ENCODE measurements at places on chromosomes 4 and X. TPM values are rescaled to one million over a fixed set of nuclear protein-coding genes. Genes with fewer than 3 reads are reported as not detected.

The NHSL2 gene
- total RNA-seq, result 0.32 TPM

The HPGD gene
- total RNA-seq, result 50.0 TPM

The BEX1 gene
- not detected for total RNA-seq

The ARAP2 gene
- 0.57 TPM for total RNA-seq

The DOCK11 gene
- total RNA-seq, result 6.6 TPM

The GC gene
- total RNA-seq, result not detected

The MMAA gene
- total RNA-seq, result 1.6 TPM

The TECRL gene
- total RNA-seq, result not detected

The COL4A6 gene
- 15.5 TPM for total RNA-seq

The EMCN gene
- total RNA-seq, result not detected

The TMPRSS11F gene
- not detected for total RNA-seq

The SHROOM4 gene
- total RNA-seq, result not detected

The SCD5 gene
- 7.1 TPM for total RNA-seq

The PRMT9 gene
- 1.7 TPM for total RNA-seq

The ITIH6 gene
- total RNA-seq, result not detected

The UGT2B10 gene
- total RNA-seq, result not detected

The FAM47A gene
- total RNA-seq, result not detected

The MAP7D2 gene
- total RNA-seq, result 6.1 TPM

The TBC1D8B gene
- 1.5 TPM for total RNA-seq

The EREG gene
- total RNA-seq, result 53.5 TPM

The UGT2B17 gene
- total RNA-seq, result not detected

The TACC3 gene
- total RNA-seq, result 82.6 TPM

The CXCL10 gene
- total RNA-seq, result not detected

The FHIP1A gene
- 0.17 TPM for total RNA-seq

The SRPX2 gene
- total RNA-seq, result 3.1 TPM

The LRRC66 gene
- 0.06 TPM for total RNA-seq

The MFAP3L gene
- 3.8 TPM for total RNA-seq

The AWAT1 gene
- not detected for total RNA-seq

The IQSEC2 gene
- total RNA-seq, result 31.0 TPM

The GATA1 gene
- not detected for total RNA-seq

The PABPC1L2A gene
- total RNA-seq, result not detected

The MBNL3 gene
- not detected for total RNA-seq

The VCX3B gene
- not detected for total RNA-seq

The SMR3B gene
- total RNA-seq, result not detected

The ADGRA3 gene
- 23.4 TPM for total RNA-seq

The ZXDA gene
- total RNA-seq, result 1.4 TPM

The TLR10 gene
- 0.05 TPM for total RNA-seq

The ASB12 gene
- total RNA-seq, result not detected

The IL15 gene
- total RNA-seq, result 11.3 TPM

The AIFM1 gene
- 73.5 TPM for total RNA-seq

The OPRPN gene
- not detected for total RNA-seq

The SSX2B gene
- not detected for total RNA-seq

The PPEF2 gene
- 0.46 TPM for total RNA-seq

The H2AZ1 gene
- 705 TPM for total RNA-seq

The ASMT gene
- not detected for total RNA-seq

The ARHGAP6 gene
- total RNA-seq, result not detected

The FAM9B gene
- total RNA-seq, result not detected

The SHISA3 gene
- total RNA-seq, result not detected

Data from A549 treated with RU486 at 1 μM for 4 hours (cell line).